ENCODE measurements at places on chromosomes 2 and 18.
A peak's percentile ranks its signal among the peaks of the same experiment; 100 is the strongest.

GRCh38 chr2:229674830-229675530 is 39.4 kb downstream of the DNER start:
- DNase-seq, result no peak

GRCh38 chr2:176137906-176138305 is 8.4 kb downstream of the HOXD8 start:
- no peak for DNase-seq

GRCh38 chr2:205372141-205372540 is 310.2 kb upstream of the NRP2 start:
- peak; percentile 41 for DNase-seq

DNA sequence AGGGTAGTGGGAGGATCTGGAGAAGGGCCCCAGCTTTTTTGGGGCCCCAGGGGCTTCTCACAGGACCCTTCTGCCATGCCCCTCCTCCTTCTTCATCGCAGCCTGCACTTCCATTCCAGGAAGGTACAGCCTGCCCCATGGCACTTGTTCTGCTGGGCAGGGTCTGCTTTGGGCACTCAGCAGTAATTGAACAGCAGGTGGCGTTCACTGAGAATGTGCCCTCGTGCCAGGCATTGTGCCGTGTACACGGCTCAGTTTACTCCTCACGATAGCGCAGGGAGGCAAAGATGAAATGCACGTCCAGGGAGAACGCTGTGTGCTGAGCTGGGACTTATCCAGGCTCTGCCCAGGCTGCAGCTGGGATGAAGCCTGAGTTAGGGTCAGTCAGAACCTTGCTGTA is 54.8 kb upstream of the ASB18 start:
- no peak for DNase-seq

GRCh38 chr2:12624905-12625598 is 91.7 kb upstream of the TRIB2 start:
- DNase-seq, result no peak

DNA sequence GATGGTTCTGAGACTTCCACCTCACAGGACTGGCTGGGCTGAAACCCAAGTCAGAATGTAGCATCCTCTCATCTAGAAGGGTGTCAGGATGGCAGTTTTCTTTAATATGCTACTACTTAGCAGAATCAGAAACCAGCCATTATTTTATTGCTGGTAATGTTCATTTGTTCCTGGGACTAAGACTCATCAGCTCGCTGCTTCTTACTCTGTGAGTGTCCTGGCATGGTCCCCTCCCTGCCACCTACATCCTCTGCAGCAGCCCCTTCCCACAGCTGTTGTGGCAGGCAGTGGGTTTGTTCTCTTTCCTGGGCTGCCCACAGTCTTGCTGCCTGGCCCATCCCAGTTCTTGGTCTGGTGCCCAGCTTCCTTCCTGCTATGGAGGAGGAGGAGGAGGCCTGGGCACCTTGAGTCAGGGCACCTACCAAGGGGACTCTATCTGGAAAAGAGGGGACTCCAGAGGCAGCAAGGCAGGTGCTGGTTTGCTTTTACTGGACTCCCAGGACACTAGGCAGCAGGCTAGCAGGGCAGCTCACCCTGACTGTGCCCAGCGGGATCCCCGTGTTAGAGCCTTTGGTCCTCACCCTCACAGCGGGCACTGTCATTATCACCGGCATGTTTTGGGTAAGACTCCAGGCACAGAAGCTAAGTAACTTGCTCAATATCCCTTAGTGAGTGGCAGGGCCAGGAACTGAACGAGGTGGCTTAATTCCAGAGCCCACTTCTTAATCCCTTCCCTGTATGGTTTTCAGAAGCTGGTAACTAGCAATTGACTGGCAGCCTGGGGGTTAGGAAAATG is 62.1 kb downstream of the LRRFIP1 start:
- DNase-seq, result peak; percentile 67

DNA sequence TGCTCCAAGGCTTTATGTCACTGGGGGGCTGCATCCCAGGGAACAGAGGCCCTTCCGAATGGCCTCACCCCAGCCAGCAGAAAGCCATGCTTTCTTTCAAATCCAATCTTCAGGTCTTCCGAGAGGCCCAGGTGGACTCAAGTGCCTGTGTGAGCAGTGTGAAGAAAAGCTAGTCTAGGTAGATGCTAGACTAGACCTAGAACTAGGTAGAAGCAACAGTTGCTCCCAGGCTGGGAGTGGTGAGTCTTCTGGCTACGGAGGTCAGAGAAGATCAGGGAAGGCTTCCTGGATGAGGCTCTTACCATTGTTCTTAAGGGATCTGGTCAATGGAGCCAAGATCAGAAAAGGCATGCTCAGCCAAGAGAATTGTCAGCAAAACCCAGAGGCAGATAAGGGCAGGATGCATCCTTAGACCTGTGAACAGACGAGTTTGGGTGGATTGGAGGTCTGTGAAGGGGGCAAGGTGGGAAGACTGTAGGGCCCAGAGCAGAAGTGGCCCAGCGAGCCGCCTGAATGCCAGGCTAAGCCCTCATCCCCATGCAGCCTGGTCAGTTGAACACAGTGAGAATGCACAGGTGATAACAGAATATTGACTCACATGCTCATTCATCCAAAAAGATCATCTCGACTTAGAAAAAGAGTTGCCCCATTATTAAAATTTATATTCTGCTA is 110.8 kb downstream of the SMAD7 start:
- DNase-seq, result no peak

DNA sequence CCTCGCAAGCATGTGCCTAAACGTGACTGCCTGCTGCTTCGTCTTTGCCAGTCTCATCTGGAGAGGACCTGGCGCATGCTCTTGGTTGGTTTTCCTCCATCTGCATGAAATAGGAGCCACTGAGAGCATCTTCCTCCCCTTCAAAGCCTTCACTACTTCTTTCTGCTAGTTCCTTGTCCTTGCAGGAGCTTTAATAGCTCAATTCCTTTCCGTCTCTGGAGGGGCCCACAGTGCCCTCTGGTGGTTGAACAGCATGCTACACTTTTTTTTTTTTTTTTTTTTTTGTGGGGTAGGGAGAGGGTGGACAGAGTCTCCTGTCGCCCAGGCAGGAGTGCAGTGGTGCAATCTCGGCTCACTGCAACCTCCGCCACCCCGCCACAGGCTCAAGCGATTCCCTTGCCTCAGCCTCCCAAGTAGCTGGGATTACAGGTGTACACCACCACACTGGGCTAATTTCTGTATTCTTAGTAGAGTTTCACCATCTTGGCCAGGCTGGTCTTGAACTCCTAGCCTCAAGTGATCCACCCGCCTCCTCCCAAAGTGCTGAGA is 59.6 kb downstream of the SP110 start:
- DNase-seq, result peak; percentile 85

Measured in hematopoietic multipotent progenitor cell treated with erythropoietin and hydrocortisone succinate and interleukin-3 and kit ligand, for 4 days (in vitro differentiated cells).